ENCODE measurements at places on chromosomes 5 and 9. TPM values are rescaled to one million over a fixed set of nuclear protein-coding genes. Genes with fewer than 3 reads are reported as not detected.

DNA sequence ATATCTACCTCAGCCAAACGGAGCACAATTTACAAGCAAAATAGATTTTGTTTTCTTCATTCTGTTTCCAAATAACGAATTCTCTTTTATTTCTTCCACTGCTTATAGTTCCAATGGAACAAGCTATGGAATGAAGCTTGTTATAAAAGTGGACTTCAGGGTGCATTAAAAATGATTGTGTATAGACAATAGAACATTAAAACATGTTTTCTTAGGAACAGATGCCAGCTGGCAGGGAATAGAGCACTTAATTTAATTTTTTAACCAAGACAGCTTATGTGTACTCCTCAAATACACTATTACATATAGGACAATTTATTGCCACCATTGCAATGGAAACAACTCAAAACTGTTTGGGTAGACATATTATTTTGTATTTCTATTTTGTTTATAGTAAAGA, 860.1 kb upstream of the TYRP1 start:
- DNase-seq: no peak

DNA sequence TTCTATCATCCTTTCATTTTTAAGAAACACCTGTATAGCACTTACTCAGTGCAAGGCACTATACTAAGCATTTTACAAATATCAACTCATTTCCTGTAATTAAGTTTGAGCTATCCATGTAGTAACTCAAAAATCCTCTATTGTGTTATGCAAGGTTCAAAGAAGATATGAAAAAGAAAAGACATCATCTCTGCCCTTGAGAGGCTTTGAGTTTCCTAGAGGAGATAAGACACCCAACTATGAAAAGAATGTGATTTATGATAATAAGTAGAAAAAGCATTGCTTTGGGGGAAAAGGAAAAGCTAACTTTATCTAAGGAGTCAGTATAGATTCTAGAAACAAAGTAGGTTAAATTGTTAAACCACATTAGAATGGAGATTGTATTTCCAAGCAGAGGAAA, 14.2 kb upstream of the ZNF608 start:
- DNase-seq: no peak

DNA sequence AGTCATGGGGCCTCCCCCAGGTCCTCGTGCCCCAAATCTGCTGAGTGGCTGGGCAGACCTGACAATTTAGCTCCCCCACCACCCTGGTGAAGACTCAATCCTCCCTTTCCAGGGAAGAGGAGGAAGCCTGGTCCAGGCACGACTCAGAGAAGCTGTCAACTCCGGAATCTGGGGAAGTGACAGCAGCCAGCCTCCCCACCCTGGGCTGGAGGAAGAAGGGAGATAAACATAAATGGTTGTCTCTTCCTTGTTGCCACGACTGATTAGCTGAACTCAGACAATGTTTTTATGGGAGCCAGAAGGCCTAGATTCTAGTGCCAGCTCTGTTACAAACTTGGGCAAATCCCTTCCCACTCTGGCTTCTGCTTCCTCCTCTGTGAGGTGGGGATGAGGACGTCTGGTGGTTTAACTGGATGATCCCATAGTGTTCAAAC, 15.4 kb downstream of the CCDC69 start:
- no peak for DNase-seq

DNA sequence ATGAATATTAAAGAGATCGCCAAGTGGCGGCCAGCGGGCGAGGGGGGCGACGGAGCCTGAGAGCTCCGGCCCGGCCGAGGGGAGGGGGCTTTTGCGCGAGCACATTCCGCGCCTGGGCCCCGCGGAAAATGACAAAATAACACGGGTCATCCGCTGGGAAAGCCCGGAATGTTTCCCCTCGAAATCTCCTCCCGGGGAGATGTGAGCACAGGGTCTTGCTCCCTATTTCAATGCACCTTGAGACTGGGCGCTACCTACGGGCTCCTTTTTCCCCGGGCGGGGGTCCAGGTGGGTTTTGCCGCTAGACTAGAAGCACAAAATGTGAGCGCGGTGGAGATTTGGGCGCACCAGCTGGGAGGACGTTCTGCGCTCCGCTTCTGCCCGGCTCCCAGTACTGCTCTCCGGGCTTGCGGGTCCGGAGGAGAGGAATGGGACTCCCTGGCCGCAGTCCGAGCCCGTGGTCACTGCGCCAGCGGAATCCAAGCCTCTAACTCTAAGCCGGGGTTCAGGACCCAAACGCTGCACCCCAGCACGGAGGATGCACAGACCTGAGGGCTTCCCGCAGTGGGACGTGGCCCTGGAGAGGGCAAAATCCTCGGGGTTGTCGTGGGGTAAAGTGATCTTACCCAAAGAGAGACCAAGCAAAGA, 2.8 kb upstream of the PRDM12 start:
- no peak for DNase-seq

GRCh38 chr9:124858330-124859046, 3.3 kb downstream of the RPL35 start:
- no peak for DNase-seq

DNA sequence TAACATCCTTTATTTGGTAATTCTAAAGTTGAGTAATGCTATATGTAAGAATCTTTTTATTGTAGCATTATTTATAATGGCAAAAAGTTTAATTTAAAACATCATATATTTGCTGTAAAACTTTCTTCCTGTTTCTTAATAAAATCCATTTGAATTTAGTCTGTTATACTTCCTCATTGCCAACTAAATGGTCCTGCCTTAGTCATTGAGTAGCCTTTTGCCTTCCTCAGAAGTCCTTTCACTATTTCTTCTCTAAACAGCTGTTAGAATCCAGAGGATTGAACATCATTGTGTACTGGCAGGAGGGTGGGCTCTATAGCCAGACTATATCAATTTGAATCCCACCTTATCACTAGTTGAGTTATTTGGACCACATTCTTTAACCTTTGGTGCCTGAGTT, 11.0 kb downstream of the SLC44A1 start:
- DNase-seq: no peak

The CENPP gene
- total RNA-seq: 3.6 TPM

The ZFP62 gene
- total RNA-seq: 20.3 TPM
